ENCODE measurements at places on chromosomes 11 and 22.

GRCh38 chr11:20116825-20117224, 43.5 kb downstream of the DBX1 start:
- DNase-seq: no peak

- DNase-seq: no peak
Measured at GRCh38 chr22:46587492-46588278, 32.5 kb upstream of the GRAMD4 start.

DNA sequence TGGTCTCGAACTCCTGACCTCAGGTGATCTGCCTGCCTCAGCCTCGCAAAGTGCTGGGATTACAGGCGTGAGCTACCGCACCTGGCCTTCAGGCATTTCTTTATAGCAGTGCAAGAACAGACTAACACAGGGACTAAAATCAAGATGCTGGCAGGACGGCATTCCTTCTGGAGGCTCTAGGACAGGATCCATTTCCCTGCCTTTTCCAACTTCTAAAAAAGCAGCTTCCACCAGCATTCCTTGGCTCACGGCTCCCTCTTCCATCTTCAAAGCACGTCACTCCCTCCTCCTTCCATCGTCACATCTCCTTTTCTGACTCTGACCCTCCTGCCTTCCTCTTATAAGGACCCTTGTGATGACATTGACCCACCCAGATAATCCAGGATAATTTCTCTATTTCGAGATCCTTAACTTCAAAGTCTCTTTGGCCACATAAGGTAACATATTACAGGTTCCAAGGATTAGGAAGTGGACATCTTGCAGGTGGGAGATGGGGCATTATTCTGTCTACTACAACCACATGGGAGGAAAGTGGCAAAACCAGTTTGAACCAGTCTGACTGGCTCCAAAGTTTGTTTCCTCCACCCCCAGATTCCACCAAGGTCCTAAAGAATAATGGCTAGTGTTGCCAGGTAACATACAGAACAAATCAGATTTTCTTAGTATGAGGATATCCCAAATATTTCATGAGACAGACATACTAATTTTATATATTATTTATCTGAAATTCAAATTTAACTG, 172.5 kb downstream of the MN1 start:
- no peak for DNase-seq

DNA sequence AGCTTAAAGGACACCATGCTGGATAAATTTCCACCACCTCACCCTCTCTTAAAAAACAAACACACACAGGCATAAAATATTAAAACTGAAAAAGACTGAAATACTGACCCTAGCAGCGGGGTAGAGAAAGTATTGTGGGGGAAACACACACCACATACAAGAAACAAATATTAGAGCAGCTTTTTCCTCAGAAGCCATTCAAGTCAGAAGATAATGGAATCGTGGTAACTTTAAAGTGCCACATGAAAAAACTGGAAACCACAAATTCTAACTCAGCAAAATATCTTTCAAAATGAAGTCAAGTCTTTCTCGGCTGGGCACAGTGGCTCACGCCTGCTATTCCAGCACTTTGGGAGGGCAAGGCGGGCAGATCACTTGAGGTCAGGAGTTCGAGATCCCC, 223.2 kb downstream of the DYNC2H1 start:
- no peak for DNase-seq

GRCh38 chr11:9962722-9963121, 298.8 kb downstream of the SWAP70 start:
- DNase-seq: no peak

DNA sequence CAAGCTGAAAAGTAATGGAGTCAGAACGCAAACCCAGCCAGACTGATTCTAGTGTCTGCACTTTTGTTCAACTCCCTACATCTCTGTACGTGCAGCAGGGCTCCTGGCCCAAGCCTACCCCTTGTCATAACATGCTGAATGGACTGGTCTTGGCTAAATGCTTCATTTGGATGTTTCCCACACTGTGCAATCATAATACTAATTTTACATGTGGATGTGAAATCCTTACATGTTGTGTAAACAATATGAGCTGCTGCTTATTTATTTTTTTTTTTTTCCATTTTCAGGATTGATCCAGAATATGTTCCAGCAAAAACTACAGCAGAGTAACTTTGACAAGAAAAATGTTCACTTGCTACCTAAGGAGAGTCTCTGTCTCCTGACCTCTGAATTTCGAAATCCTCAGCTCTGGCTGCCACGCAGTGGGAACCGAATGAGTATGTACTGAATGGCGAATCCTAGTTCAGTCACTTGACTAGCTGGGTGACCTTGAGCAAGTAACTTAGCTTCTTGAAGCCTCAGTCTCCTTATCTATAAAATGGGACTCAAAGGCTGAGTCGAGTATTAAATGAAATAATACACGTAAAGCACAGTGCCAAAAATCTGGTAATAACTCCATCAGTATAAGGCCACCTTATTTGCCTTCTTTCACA, 133.4 kb downstream of the EHF start:
- DNase-seq: no peak

DNA sequence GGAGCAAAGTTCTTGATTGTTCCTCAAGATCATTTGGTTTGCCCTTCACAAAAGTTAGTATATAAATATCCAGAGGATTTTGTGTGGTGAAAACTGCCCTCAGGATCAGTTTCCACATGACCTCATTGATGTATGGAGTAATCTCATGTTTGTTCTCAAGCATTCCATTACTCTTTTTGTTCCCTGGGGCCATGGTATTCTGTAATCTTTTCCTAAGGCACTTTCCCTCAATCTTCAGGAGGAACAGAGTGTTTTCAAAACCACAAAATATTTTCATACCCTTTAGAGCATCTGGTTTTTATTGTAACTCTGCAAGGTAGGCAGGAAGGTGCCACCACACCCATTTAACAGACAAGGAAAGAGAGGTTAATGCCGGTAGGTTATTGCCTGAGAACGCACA, 99.6 kb downstream of the FAM181B start:
- no peak for DNase-seq

DNA sequence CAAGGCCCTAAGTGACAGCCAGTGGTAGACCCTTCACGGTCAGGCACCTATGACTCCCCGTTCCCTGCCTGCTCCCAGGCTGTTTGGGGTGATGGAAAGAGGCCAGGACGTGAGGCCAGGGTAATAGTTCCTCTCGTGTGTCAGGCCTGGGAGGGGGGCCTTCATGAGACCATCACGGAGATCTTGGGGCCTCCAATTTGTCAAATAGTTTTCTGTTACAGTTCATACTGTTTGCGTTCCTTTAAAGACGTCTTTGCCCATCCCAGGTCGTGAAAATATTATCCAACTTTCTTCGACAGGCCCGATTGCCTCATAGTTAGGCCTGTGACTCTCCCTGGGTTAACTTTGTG, 62.2 kb upstream of the KCNQ1OT1 start:
- no peak for DNase-seq

- no peak for DNase-seq
Measured at GRCh38 chr11:86574493-86575207, 97.8 kb downstream of the ME3 start.

DNA sequence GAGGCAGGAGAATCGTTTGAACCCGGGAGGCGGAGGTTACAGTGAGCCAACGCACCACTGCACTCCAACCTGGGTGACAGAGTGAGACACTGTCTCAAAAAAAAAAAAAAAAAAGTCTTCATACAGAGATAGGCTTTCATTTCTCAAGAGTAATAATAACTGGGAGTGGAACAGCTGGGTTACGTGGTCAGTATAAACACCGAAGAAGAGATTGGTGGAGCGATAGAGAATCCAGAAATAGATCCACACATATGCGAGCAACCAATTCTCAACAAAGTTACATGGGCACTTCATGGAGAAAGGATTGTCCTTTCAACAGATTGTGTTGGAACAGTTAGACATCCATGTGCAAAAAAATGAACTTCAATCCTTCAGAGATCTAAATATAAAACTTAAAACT, 24.6 kb downstream of the ZBED4 start:
- no peak for DNase-seq

- DNase-seq: no peak
Measured at GRCh38 chr11:72598906-72599305, 75.3 kb downstream of the PDE2A start.

DNA sequence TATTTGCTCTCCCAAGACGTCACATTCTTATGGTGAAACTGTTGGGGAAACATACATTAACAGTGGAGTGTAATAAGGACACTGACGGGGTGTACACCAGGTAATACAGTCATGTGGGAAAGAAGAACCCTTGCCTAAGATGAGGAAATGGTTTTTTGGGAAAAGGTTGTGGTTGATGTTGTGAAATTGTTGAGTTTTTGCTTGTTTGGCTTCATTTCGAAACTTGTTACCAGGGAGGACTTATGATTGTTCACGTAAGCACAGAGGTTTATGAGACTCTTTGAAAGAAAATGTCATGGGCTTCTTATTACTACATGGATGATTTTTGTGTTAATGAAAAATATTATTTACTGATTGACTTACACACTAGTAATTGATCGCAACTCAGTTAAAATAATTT, 16.8 kb downstream of the ANO3 start:
- no peak for DNase-seq

- no peak for DNase-seq
Measured at GRCh38 chr11:105611572-105612441, 1.9 kb downstream of the GRIA4 start.

DNA sequence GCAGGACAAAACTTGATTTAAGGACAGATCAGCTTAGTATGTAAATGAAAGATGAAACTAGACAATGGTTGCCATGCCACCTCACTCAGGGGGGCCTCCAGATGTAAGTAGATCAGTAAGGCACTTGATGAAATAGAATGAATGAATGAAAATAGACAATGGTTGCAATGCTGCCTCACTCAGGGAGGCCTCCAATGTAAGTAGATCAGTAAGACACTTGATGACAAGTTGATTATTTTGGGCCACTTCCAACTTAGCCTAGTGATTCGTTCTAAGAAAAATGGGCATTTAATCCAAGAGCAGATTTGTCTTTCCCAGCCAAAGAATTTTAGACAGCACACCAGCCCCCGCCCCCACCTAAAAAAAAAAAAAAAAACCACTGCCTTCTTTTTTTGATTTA, 19.2 kb upstream of the SLC5A12 start:
- DNase-seq: no peak

DNA sequence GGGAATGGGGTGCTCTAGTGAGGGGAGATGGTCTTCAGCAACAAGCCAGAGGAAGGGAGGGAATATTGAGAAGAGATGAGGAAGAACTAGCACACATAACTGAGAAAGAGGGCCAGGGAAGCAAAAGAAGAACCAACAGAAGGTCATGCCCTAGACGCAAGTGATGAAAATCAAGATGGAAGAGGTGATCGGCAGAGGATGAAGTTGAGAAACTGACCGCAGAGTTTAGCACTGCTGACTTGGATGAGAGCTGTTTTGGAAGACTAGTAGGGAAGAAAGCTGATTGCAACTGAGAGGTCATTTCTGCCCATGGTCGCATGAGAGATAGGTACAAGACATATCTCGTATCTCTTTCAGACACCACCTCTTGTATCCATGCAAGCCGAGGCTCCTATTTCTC, 2.9 kb downstream of the SPINDOC start:
- DNase-seq: no peak

- DNase-seq: no peak
Measured at GRCh38 chr11:104372111-104372510, 208.2 kb upstream of the PDGFD start.

- no peak for DNase-seq
Measured at GRCh38 chr22:20953668-20954500, 13.2 kb upstream of the AIFM3 start.

DNA sequence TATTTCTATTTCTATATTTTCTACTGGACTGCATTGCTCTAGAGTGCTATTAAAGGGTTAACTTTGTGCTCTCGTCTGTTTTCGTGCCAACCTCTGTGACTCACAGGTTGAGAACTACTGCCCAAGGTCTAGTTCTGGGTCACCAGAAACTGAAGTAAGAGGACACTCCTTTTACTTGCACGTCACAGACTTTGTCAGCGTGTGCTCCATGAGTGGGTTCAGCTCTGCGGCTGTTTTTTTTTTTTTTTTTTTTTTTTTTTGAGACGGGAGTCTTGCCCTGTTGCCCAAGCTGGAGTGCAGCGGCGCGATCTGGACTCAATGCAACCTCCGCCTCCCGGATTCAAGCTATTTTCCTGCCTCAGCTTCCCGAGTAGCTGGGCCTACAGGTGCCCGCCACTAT, 49.8 kb downstream of the CLMP start:
- DNase-seq: no peak

DNA sequence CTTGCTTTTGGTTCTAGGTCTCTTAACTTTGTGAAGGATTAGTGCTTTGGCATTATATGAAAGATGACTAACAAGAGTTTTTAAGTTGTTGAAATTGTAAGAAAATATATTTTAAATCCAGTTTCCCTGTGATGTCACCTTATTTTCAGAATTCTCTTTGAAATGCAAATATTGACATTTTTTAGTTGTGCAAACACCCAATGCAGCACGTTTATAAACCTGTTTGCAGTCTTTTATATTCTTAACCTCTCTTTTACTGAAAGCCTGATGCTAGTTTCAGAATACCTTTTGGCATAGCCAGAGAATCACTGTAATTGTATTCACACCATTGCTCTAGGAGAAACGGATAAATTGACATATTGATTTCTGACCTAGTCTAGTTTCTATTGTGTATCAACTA, 42.8 kb upstream of the SLC37A2 start:
- no peak for DNase-seq

- DNase-seq: no peak
Measured at GRCh38 chr11:12802418-12803085, 128.3 kb downstream of the TEAD1 start.

- no peak for DNase-seq
Measured at GRCh38 chr11:113134626-113135025, 173.4 kb downstream of the NCAM1 start.

DNA sequence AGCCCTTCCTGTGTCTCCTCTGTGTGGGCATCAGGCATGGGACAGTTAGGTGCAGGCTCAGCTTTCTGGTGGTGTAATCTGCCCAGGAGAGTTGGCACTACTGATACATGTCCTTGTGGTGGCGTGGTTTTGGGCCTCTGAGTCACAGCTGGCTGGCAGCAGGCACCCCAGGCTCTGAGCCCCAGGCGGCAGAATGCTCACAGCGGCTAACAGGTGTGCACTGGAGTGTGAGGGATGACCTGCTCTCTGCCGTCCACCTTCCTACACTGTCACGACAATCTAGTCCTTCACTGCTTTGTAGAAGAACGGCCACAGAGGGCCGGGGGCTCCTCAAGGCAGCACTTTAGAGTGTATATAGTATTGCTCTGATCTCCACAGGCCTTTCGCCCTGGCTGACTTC, 100.3 kb upstream of the PITPNB start:
- no peak for DNase-seq

- DNase-seq: no peak
Measured at GRCh38 chr11:86179646-86180064, 64.9 kb upstream of the EED start.

- DNase-seq: no peak
Measured at GRCh38 chr22:32691101-32691500, 110.4 kb upstream of the TIMP3 start.

GRCh38 chr22:43447380-43447779, 35.6 kb downstream of the MPPED1 start:
- no peak for DNase-seq

DNA sequence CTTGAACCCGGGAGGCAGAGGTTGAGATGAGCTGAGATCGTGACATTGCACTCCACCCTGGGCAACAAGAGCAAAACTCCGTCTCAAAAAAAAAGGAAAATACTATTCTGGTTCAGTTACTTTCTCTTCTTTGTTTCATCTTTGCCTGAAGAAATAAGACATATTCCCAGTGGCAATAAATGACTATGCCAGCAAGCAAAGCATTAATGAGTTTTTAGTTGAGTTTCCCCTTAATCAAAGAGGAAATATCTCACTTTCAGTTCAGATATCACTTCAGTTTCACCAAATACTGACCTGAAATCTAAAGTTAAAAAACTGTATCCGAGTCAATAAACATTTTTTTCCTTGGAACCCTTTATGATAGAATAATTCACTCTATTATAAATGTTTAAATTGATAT, 10.4 kb downstream of the PISD start:
- DNase-seq: no peak

- DNase-seq: no peak
Measured at GRCh38 chr22:45425101-45425500, 11.6 kb downstream of the RIBC2 start.

Measured in NK-92 treated with Interleukin-12 subunit alpha and Interleukin-12 subunit beta, amount 100 ng/mL, for 24 hours (cell line).